Activated CD4-positive, alpha-beta T cell treated with anti-CD3 and anti-CD28 coated beads, Interleukin-2, amount 10 ng/mL, durations not matched to agents 7 days and 5 days (primary cell): ENCODE measurements at places on chromosomes 12 and 14. TPM values are rescaled to one million over a fixed set of nuclear protein-coding genes. Genes with fewer than 3 reads are reported as not detected.

DNA sequence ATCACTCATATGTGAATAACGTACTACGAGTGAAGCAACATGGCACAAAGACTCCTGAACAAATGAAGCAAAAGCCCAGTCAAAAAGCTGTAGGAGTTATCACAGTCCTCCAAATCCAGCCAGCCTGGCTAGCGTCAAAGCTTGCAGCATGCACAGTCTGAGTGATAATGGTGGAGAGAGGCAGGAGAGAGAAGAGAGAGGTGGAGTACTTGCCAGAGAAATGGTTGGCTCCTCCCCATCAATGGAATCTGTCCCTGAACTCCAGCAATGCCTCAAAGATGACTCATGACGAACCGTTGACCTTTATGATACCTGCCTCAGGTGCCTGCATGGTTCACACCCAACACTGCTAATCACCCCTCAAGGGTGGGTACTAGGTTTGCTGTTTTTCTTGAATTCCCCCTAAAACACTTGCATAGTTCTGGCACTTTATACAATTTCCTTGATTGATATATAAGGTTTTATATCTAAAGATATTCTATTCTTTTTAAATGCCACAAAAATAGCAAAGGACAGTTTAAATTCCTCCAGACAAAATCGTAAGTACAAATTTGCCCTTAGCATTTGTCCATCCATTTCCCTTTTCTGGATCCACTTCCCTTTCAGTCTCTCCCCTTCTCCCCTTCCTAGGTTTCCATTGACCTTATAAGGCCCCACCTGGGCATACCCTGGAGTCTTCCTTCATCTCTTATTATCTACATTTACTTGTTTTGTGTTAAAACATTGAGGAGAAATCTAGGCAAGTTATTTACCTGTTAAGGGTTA is 10.2 kb downstream of the ARHGDIB start:
- peak overlapping the region; percentile 91 for H3K27ac ChIP-seq
- no peak for DNase-seq
- no peaks in the 10 kb centered on the region for H3K27me3 ChIP-seq
- peaks cover 90% of the 10 kb centered on the region for H3K4me1 ChIP-seq

- peaks cover 25% of the 10 kb centered on the region for H3K4me1 ChIP-seq
- H3K4me3 ChIP-seq: no peak overlapping the region
- no peak overlapping the region for H3K27ac ChIP-seq
- peaks cover 40% of the 10 kb centered on the region for H3K27me3 ChIP-seq
Observed at GRCh38 chr12:47986291-47986660, 18.0 kb downstream of the COL2A1 start.

- peaks cover 2% of the 10 kb centered on the region for H3K27me3 ChIP-seq
- H3K36me3 ChIP-seq: no peaks in the 10 kb centered on the region
- no peak for DNase-seq
- H3K4me3 ChIP-seq: no peak overlapping the region
- no peak overlapping the region for H3K27ac ChIP-seq
Observed at GRCh38 chr14:53408175-53408879, 255.2 kb upstream of the DDHD1 start.

DNA sequence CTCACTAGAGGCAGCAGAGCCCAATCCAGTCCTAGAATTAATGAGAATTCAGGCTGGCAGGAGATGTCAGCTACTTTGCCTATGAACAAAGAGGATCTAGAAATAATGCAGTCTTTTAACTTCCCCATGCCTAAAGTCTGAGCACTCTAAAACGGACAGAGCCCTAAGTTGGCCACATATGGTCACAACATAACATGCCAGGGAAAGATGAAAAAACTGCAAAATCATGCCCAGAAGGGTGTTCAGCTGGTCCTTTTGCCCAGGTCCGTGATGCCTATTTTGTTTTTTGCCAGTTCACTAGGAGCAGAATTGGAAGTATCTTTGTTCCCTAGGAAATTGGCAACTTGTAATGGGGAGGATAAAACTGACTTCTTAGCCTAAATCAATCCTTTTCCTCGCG is 20.3 kb upstream of the LMNTD1 start:
- no peak overlapping the region for H3K27ac ChIP-seq
- no peak for DNase-seq
- H3K27me3 ChIP-seq: no peaks in the 10 kb centered on the region

- no peak for DNase-seq
- H3K27me3 ChIP-seq: peaks cover 32% of the 10 kb centered on the region
- no peaks in the 10 kb centered on the region for H3K4me1 ChIP-seq
- H3K36me3 ChIP-seq: no peaks in the 10 kb centered on the region
Observed at GRCh38 chr12:71430756-71431155, 8.8 kb upstream of the LGR5 start.

- no peaks in the 10 kb centered on the region for H3K27me3 ChIP-seq
- no peaks in the 10 kb centered on the region for H3K4me1 ChIP-seq
- no peak for DNase-seq
- H3K27ac ChIP-seq: no peak overlapping the region
- H3K4me3 ChIP-seq: no peak overlapping the region
- H3K36me3 ChIP-seq: no peaks in the 10 kb centered on the region
Observed at GRCh38 chr12:59698600-59698999, 102.8 kb downstream of the SLC16A7 start.

- DNase-seq: no peak
- H3K27me3 ChIP-seq: no peaks in the 10 kb centered on the region
- H3K36me3 ChIP-seq: peaks cover 19% of the 10 kb centered on the region
- H3K4me3 ChIP-seq: peak overlapping the region; percentile 78
- peak overlapping the region; percentile 95 for H3K27ac ChIP-seq
Observed at GRCh38 chr12:131928080-131928710, 881 bp upstream of the PUS1 start.

DNA sequence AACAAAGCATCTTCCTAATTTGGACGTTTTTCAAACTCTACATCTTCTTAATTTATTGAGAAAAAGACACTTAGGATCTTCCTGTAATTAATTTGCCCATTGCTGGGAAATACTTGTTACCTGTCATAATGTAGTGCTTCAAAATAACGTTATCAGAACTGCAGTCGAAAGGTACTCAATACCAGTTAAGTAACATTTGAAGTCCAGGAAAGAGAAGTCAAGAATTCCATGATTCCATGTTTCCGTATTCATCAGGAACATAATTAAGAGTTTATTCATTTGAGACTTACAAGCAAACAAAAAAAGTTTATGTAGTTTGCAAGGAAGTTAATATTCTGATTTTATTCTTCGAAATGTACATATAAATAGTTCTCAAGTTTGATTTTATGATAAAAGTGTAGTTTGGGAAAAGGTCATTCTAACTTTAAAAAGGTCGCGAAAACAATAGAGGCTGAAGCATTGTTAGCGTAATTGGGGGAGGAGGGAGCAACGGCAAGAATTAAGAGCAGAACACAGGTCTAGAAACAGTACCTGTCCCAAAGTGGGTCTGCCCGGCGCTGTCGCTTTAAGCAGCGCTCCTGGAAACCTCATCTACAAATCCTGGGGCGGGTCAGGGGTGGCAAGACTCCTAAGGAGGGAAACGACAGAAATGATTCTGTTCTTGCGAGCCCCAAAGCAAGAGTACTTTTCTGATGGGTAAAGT is 1.2 kb upstream of the KCNMB4 start:
- peaks cover 29% of the 10 kb centered on the region for H3K27me3 ChIP-seq
- no peaks in the 10 kb centered on the region for H3K36me3 ChIP-seq
- peak overlapping the region; percentile 52 for H3K27ac ChIP-seq
- peak; percentile 5 for DNase-seq
- peak overlapping the region; percentile 64 for H3K4me3 ChIP-seq

DNA sequence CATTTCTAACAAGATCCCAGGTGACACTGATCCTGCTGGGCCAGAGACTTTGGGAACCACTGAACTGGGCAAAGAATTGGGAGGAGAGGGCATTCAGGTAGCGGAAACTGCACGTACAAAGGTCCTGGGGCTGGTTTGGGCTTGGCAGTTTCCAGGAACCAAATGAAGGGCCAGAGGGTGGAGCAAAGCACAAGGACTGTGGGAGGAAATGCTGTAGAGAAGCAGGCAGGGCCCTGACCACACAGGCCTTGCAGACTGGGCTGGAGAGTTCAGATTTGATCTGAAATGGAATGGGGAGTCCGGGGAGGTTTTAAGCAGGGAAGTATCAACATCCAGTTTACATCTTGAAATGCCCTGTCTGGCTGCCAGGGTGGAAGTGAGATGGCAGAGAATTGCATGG is 195.1 kb downstream of the PHETA1 start:
- H3K4me1 ChIP-seq: peaks cover 1% of the 10 kb centered on the region
- no peak overlapping the region for H3K27ac ChIP-seq
- H3K36me3 ChIP-seq: no peaks in the 10 kb centered on the region
- H3K4me3 ChIP-seq: no peak overlapping the region

GRCh38 chr14:63793376-63793775 is 59.4 kb upstream of the SYNE2 start:
- H3K4me3 ChIP-seq: no peak overlapping the region
- no peaks in the 10 kb centered on the region for H3K4me1 ChIP-seq
- H3K27ac ChIP-seq: no peak overlapping the region

GRCh38 chr14:73261075-73261474 is 23.8 kb downstream of the PAPLN start:
- no peaks in the 10 kb centered on the region for H3K4me1 ChIP-seq
- H3K4me3 ChIP-seq: no peak overlapping the region
- no peak overlapping the region for H3K27ac ChIP-seq
- H3K36me3 ChIP-seq: no peaks in the 10 kb centered on the region
- no peak for DNase-seq

- no peaks in the 10 kb centered on the region for H3K36me3 ChIP-seq
- H3K27ac ChIP-seq: no peak overlapping the region
- peaks cover 3% of the 10 kb centered on the region for H3K4me1 ChIP-seq
Observed at GRCh38 chr12:110093631-110094311, 30.4 kb upstream of the IFT81 start.

DNA sequence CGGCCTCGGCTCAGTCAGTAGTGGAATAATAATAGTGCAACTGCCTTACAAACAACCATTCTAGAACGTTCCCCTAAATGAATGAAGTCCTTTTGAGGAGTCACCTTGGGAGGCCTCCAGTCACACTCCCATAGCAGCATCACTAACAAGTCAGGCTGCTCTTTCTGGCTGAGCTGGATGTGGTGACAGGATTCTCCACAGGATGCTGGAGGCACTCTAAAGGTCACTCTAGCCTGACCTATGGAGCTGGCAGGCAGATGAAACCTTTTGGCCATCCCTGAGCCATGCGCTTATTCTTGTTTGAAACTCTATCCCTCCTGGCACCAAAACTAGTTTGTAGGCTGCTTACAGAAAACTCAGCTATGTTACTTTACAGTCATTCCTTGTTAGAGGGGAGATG is 17.9 kb upstream of the TFCP2 start:
- no peak for DNase-seq
- no peaks in the 10 kb centered on the region for H3K4me1 ChIP-seq
- no peak overlapping the region for H3K4me3 ChIP-seq
- H3K36me3 ChIP-seq: no peaks in the 10 kb centered on the region
- no peaks in the 10 kb centered on the region for H3K27me3 ChIP-seq
- H3K27ac ChIP-seq: no peak overlapping the region

- no peak overlapping the region for H3K4me3 ChIP-seq
- peaks cover 2% of the 10 kb centered on the region for H3K36me3 ChIP-seq
- no peak overlapping the region for H3K27ac ChIP-seq
Observed at GRCh38 chr12:61011767-61012423, 1248.3 kb upstream of the USP15 start.

- H3K27ac ChIP-seq: no peak overlapping the region
- no peak overlapping the region for H3K4me3 ChIP-seq
- no peak for DNase-seq
- H3K27me3 ChIP-seq: no peaks in the 10 kb centered on the region
Observed at GRCh38 chr14:92670643-92671366, 77.6 kb downstream of the LGMN start.

- H3K4me1 ChIP-seq: peaks cover 2% of the 10 kb centered on the region
- H3K27ac ChIP-seq: no peak overlapping the region
- H3K36me3 ChIP-seq: no peaks in the 10 kb centered on the region
- DNase-seq: no peak
- H3K27me3 ChIP-seq: no peaks in the 10 kb centered on the region
Observed at GRCh38 chr12:40515041-40515816, 177.0 kb upstream of the CNTN1 start.

DNA sequence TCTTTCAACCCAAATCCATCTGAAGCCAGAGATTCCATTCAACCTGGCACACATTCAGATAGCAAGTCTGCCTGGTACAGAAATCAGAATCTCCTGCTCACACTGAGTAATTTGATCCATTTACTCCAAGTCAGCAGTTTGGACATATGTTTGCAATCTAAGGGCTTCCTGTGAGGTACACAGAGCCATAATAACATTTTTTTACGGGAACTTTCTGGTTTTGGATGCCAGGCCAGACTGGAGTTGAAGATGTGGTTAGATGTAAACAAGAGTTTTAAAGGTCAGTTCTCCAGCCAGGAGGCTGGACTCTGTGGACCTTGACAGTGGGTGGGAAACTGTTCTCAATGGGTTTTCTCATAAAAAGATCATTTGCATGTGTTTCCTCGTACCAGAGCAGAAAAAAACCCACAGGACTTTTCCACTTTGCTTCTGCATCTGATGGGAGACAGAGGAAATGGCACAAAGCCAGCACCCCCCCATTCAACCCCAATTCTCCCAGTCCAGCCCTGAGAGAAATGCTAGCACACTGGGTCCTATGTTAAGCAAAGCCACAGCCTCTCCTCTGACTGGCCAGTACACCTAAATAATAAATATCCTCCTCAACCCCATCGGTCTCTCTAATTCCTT is 17.7 kb upstream of the TSPAN11 start:
- H3K27ac ChIP-seq: no peak overlapping the region
- H3K36me3 ChIP-seq: no peaks in the 10 kb centered on the region
- H3K27me3 ChIP-seq: peaks cover 3% of the 10 kb centered on the region
- H3K4me3 ChIP-seq: no peak overlapping the region

GRCh38 chr12:101967506-101967905 is 90.1 kb downstream of the DRAM1 start:
- H3K36me3 ChIP-seq: no peaks in the 10 kb centered on the region
- H3K27me3 ChIP-seq: peaks cover 10% of the 10 kb centered on the region
- peak overlapping the region; percentile 48 for H3K27ac ChIP-seq
- peak; percentile 11 for DNase-seq
- H3K4me1 ChIP-seq: peaks cover 17% of the 10 kb centered on the region
- no peak overlapping the region for H3K4me3 ChIP-seq

GRCh38 chr14:31395572-31396205 is 24.7 kb downstream of the HEATR5A start:
- peaks cover 6% of the 10 kb centered on the region for H3K36me3 ChIP-seq
- H3K4me1 ChIP-seq: peaks cover 9% of the 10 kb centered on the region
- DNase-seq: no peak
- peak overlapping the region; percentile 6 for H3K27ac ChIP-seq
- no peak overlapping the region for H3K4me3 ChIP-seq

GRCh38 chr14:81208489-81208888 is 12.3 kb downstream of the GTF2A1 start:
- no peak overlapping the region for H3K27ac ChIP-seq
- peaks cover 16% of the 10 kb centered on the region for H3K4me1 ChIP-seq
- H3K4me3 ChIP-seq: no peak overlapping the region

GRCh38 chr14:56221382-56222128 is 103.3 kb downstream of the PELI2 start:
- H3K4me1 ChIP-seq: peaks cover 1% of the 10 kb centered on the region
- no peak overlapping the region for H3K27ac ChIP-seq
- H3K27me3 ChIP-seq: no peaks in the 10 kb centered on the region

The ACSM4 gene
- total RNA-seq: not detected

The AMN gene
- total RNA-seq: 0.30 TPM

The STON2 gene
- total RNA-seq: 0.72 TPM

The HEBP1 gene
- total RNA-seq: 19.6 TPM

The SOAT2 gene
- 1.7 TPM for total RNA-seq

The C12orf42 gene
- 0.57 TPM for total RNA-seq

The OR11H12 gene
- total RNA-seq: not detected

The MYO1H gene
- not detected for total RNA-seq

The CABP1 gene
- 0.10 TPM for total RNA-seq

The ANKS1B gene
- 0.17 TPM for total RNA-seq

The ACOT4 gene
- total RNA-seq: 1.6 TPM

The C14orf180 gene
- not detected for total RNA-seq

The OTOGL gene
- not detected for total RNA-seq

The KRT2 gene
- total RNA-seq: 0.10 TPM

The RAB2B gene
- total RNA-seq: 23.8 TPM

The PPP4R4 gene
- total RNA-seq: 3.0 TPM
